ENCODE measurements at places on chromosomes 6 and 20. TPM values are rescaled to one million over a fixed set of nuclear protein-coding genes. Genes with fewer than 3 reads are reported as not detected.
A peak's percentile ranks its signal among the peaks of the same experiment; 100 is the strongest.

TNF gene
- total RNA-seq, result not detected

PDYN gene
- total RNA-seq, result not detected

DNA sequence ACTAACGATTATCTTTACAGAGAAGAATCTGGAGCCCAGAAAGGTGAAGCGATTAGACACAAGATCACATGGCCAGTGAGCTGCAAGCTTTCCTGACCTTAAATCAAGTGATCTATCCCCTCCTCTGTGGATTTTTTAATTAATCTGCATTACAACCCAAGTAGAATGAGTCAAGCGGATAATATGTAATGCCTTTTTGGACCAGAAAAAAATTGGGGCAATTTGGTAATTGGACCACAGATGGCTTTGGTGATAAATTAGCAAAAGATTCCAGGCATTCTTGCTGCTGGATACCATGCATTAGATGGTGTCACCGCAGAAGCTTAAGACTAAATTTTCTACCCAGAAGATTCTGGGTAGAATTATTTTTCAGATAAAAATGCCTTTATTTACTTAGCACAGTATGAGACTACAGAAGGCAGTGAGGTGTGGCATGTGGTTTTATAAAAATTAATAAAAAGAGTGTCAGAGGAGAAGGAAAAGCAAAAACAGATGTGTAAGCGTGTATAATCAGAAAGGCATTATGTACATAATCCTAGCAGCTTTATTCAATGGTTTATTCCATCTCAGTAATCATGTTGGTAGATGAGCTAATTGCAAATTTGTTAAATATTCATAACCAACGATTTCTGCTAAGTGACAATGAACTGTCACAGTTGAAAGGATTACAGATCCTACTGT is 53.9 kb upstream of the PCSK2 start:
- DNase-seq, result peak; percentile 54

DNA sequence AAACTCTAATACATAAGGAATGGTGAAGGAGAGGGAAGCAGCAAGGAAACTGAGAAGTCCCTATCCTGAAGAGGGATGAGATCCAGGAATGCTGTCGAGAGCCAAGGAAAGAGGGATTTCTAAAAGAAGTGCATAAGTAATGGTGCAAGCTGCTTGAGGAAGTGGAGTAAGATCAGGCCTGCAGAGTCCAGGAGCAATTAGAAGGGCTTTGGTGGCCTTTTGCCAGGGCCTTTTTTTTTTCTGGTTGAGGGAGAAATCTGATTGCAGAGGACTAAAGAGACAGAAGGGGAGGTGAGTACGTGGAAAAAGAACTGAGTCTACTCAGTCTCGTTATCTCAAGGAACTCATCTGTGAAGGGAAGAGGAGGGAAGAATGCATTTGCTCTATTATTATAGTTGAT is 396.2 kb downstream of the UTRN start:
- DNase-seq, result no peak

DNA sequence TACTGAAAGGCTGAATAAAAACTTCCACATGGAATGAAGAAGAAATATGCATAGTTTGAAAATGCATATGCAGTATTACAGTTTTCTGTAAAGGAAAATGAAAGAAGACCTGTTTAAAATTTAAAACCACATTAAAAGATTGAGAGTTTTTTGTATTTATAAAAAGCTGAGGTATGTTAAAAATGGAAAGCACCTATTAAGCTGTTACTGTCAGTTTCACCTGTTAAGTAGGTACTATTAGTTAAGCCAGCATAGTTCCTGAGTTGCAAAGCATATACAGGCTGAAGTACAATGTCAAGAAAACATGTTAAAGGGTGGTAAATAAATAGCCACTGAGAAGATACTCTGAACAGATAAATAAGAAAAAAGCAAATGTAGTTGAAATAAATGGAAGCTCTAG is 69.9 kb downstream of the ATXN1 start:
- no peak for DNase-seq

HLA-DQB1 gene
- total RNA-seq, result not detected

DNA sequence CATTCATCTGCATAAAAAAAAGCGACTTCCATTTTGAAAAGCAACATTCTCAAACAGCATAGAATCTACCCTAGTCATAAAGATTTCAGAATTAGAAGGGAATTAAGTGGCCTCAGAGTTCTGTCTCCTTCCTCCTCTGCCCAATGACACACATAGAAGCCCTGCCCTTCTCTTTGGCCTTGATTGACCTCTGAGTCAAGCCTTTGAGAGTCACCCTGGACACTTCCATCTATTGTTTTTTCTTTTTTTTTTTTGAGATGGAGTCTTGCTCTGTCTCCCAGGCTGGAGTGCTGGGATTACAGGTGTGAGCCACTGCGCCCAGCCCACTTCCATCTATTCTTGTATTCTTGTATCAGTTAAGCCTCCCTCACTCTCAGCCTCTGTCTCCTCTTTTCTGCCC is 44.8 kb upstream of the CTNNBL1 start:
- DNase-seq, result peak; percentile 33

GRCh38 chr6:121142093-121142492 is 192.2 kb downstream of the TBC1D32 start:
- DNase-seq, result peak; percentile 49

BMP6 gene
- 0.07 TPM for total RNA-seq

GRCh38 chr6:32779036-32779435 is 15.7 kb upstream of the HLA-DQB2 start:
- no peak for DNase-seq

DNA sequence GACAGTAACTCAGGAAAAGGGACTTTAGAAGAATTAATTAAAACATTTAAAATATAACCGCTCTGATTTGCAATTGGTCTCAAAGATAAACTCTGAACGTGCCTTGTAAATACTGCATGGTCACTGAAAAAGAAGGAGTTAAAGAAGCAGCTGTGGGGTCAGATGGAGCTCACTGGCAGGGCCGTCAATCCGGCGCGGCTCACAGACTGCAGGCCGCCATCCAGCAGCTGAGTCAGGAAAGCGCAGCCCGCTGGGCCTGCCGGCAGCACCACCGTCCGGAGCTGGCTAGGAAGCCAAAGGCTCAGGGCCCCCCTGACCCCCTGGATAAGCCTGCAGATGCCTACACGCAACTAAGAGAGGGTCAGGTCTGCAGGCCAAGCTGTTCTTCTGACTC is 54.2 kb upstream of the FRMD1 start:
- DNase-seq, result no peak

- DNase-seq, result no peak
Observed at GRCh38 chr6:6661684-6662083, 73.2 kb downstream of the LY86 start.

CGA gene
- total RNA-seq, result not detected

SOX18 gene
- total RNA-seq, result 1.9 TPM

SIRPD gene
- total RNA-seq, result not detected

KCNB1 gene
- total RNA-seq, result 0.41 TPM

FAM209B gene
- total RNA-seq, result not detected

- DNase-seq, result peak; percentile 44
Observed at GRCh38 chr6:151209071-151209831, 30.5 kb upstream of the AKAP12 start.

GRCh38 chr6:43776799-43777776 is 7.1 kb downstream of the VEGFA start:
- DNase-seq, result no peak

BACH2 gene
- total RNA-seq, result 0.65 TPM

GRCh38 chr20:57567471-57568079 is 6.7 kb downstream of the PCK1 start:
- DNase-seq, result no peak

DNA sequence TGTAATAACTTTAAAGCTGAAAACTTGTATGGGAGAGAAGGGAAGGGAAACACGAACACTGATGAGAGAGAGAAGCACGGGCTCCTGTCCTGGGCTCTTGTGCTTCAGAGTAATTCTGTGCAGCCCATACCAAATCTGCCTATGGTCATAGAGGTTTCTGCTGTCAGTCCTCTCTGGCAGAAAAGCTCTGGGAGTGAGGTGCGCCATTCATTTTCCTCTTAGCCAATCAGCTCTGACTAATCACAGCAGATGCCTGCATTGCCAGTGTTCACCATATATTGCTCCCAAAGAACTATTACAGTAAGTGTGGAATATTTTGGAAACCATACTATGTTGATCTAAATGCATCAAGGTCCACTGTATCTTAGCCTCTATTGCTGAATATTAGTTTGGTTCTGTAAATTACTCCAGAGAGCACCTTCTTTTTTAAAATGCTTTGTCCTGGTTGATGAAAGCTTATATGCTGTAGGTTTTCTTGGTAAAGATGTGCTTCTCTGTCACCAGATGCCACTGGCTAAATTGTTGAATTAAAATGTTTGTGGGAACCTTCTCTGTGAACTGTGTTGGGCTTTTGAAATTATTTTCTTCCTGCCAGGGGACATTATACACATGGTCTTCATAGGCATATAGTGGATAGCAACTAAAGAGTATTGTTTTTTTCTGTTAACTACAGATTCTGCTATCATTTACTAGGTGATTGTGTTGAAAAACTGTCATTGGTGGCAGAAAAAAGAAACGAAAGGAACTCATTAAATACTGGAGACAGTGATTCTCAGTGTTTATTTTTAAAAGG is 38.3 kb downstream of the DCBLD1 start:
- DNase-seq, result no peak

ANKRD6 gene
- 10.7 TPM for total RNA-seq

- peak; percentile 20 for DNase-seq
Observed at GRCh38 chr6:14542670-14543366, 425.2 kb downstream of the CD83 start.

GRCh38 chr6:92715991-92716390 is 703.4 kb downstream of the EPHA7 start:
- no peak for DNase-seq

DNA sequence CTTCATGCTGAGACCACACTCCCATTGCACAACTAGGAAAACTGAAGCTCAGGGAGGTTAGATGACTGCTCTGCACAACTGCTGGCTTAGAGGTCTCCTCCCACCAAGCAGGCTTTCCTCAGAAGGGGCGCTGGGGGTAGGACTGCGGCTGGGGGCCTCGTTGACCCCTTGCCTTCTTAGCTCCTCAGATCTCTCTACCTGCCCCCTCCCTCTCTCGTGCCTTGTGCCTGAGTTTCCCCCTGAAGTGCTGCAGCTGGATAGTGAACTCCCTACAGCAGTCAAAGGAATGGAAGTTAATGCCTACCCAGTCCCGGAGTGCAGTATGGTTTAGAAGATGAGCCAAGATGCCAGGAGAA is 149.8 kb downstream of the GRM4 start:
- DNase-seq, result no peak

PKIB gene
- total RNA-seq, result 4.1 TPM

- no peak for DNase-seq
Observed at GRCh38 chr6:27154696-27155095, 92.8 kb upstream of the PRSS16 start.

DNA sequence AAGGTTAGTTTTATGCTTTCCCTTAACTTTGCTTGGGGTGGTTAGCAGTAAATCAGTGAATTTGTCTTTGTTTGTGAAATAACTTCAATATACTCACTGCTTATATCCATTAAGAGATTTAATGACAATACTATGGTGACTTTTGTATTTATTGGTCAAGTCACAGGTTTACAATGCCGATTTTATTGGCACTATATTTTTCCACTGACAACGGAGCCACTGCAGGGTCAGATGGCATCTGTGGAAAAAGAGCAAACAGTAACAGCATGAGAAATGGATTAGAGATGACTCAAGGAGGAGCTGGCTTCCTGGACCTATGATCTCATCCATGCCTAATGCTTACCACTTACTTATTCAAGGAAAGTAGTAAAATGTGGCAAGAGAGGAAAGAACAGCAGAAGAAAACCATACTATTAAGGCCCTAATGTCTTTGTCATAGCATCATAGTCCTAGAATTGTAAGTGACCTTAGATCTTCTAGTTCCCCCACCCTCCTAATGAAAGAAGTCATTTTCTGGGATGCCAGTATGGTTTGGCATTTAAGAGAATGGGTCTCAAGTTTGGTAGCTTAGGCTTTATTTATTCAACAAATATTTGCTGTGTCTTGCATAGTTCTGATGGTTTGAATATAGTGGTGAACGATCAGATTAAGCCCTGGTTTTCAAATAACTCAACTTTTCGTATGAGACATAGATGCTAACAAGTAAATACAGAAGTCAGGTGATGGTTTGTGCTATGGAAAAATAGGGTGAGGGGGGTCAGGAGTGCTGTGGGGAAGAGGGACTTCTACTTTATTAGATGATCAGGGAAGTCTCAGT is 18.5 kb downstream of the RNF144B start:
- peak; percentile 98 for DNase-seq

MDFI gene
- not detected for total RNA-seq

STX7 gene
- 35.6 TPM for total RNA-seq

GSTA2 gene
- total RNA-seq, result not detected

GRCh38 chr20:1801929-1802306 is 93.3 kb upstream of the SIRPA start:
- no peak for DNase-seq

DEFB132 gene
- total RNA-seq, result not detected

WFDC12 gene
- not detected for total RNA-seq

SMLR1 gene
- not detected for total RNA-seq

DNA sequence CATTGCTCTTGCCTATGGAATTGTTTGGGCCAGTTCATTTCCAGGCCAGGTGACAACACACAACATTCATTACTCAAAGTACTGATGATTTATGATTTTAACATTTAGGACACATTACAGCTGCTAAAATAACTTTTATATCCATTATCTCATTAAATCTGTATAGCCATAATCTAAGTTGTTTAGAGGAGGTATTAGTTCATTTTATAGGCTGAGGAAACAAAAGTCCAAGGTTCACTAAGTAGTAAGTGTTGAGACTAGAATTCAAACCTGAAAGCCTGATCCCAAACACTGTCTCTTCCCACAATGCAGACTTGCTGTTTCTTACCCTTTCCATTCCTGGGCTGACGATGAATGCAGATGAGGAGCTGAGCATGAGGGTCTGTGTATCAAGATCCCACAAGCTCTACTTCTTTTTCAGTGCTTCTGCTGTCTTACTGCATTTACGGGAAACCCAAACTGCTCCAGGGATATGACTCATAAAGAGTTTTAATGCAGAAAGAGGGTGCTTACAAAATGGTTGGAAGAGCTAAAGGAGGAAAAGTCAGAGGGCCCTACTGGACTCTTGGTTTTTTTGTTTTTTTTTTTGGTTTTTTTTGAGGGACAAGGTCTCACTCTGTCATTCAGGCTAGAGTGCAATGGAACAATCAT is 17.9 kb downstream of the TENT5A start:
- DNase-seq, result no peak

NFKBIE gene
- total RNA-seq, result 22.4 TPM

PHACTR1 gene
- 0.55 TPM for total RNA-seq

- no peak for DNase-seq
Observed at GRCh38 chr20:14717134-14717999, 380.0 kb upstream of the FLRT3 start.

- no peak for DNase-seq
Observed at GRCh38 chr6:138034229-138034628, 73.0 kb downstream of the PERP start.

SLC12A5 gene
- total RNA-seq, result 3.4 TPM

- DNase-seq, result peak; percentile 77
Observed at GRCh38 chr20:45835825-45836224, 2.2 kb downstream of the SNX21 start.
